Neural progenitor cell (in vitro differentiated cells): ENCODE measurements at places on chromosomes 3 and 15. TPM values are rescaled to one million over a fixed set of nuclear protein-coding genes. Genes with fewer than 3 reads are reported as not detected.

JMJD7 gene
- 13.4 and 18.3 TPM in 2 replicates for total RNA-seq

ABCC5 gene
- total RNA-seq = 34.0 and 38.7 TPM in 2 replicates

- no peak for DNase-seq
These were observed 72.9 kb downstream of the AKAP13 start for GRCh38 chr15:85453144-85453872.

DNA sequence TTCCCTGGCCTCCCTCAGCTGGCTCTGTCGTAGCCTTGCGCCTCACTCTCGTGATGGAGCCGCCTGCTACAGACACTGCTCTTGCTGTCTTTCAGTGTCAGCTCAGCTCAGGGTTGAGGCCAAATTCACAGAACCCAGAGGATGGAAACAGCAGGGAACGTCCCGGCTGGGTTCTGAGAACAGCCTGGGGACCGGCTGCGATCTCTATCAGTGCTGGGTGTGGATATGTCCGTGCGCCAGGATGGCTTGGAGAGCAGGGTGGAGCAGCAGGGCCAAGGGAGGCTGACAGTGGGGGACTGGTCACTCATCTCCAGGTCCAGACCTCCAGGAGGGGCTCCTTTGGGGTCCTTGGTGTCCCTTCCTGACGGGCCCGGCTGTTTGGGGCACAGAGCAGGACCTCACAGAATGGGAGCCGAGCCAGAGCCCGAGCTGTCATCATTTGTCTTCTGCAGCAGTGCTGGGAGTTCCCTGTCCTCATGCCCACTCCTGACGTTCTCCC lies 18.4 kb downstream of the KLF15 start:
- DNase-seq = no peak

- peak; percentile 53 for DNase-seq
These were observed 34.3 kb downstream of the STT3B start for GRCh38 chr3:31567036-31567435.

DNA sequence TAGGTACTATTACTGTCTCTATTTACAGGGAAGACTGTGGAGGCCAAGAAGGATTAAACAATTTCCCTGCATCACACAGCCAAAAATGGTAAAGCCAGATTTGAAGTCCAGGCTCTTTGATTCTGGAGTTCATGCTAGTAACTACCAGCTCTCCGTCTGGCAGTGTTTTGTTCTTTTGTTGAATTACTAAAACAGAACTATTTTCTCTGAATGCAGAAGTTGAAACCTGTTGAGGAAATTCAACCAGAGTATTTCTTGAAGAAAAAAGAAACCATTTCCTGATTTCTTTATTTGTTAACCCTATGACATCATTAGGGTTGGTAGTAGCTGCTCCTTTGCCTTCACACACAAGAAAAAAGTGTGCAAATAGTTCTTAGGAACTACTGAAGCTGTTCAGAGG lies 34.3 kb downstream of the CRTC3 start:
- no peak for DNase-seq
